CD4-positive, alpha-beta T cell treated with Interleukin-6 at 100 ng/mL for 8 hours (primary cell): ENCODE measurements at places on chromosomes 5 and 9.

DNA sequence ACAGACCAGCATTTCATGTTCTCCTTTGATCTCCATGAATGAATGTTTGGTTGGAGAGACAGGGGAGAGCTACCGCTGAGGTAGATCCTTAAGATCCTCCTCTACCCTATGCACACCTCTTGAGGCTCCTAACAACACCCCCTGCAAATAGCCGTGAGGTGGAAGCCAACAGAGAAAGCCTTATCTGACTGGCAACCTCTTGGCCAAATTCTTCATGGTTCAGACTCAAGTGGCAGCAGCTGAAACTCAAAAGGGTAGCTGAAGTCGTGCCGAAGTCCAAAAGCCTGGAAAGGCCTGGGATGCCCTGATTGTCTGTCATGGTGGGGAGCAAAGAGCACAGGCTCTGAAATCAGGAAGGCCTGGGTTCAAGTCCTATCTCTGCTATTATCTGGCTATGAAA, 184.9 kb downstream of the SEC61B start:
- DNase-seq: no peak

- DNase-seq: no peak
Measured at GRCh38 chr9:80292231-80292630, 720.5 kb downstream of the TLE4 start.

DNA sequence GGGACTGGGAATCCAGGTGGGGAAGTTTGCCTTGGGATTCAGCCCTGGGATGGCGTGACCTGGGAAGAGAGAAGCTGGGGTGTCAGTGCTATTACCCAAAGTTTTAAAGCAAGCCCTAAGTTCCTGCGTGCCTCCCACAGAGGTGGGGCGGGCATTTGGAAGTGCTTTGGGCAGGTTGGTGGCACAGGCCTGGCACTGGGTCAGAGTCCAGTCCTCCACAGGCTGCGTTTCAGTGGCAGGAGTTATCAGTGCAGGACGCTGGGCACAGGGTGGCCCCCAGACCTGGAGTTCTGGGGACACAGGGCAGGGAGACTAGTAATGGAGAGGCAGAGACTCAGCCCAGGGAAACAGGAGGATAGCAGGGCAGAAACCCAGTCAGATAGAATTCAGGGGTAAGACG, 147.2 kb downstream of the MAST4 start:
- no peak for DNase-seq

DNA sequence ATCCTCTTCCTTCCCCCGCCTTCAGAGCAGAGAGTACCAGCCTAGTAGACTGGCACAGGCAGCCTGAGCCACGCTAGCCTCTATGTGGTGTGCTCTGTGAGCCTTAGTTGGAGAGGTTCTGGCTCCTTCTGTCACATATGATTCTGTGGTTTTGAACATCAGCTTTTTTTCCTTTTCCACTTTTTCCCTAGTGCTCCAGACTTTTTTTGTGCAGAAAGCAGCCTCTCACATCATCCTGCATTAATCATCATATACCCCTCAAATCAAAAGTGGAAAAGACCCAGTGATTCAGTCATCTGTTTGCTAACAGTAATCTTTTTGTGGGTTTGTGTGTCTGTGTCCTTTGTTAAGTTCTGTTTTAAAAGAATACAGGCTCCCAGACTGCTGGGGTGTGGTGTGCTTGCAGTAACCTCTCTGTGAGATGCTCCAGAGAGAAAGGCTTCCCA, 663.9 kb upstream of the RGMB start:
- no peak for DNase-seq

DNA sequence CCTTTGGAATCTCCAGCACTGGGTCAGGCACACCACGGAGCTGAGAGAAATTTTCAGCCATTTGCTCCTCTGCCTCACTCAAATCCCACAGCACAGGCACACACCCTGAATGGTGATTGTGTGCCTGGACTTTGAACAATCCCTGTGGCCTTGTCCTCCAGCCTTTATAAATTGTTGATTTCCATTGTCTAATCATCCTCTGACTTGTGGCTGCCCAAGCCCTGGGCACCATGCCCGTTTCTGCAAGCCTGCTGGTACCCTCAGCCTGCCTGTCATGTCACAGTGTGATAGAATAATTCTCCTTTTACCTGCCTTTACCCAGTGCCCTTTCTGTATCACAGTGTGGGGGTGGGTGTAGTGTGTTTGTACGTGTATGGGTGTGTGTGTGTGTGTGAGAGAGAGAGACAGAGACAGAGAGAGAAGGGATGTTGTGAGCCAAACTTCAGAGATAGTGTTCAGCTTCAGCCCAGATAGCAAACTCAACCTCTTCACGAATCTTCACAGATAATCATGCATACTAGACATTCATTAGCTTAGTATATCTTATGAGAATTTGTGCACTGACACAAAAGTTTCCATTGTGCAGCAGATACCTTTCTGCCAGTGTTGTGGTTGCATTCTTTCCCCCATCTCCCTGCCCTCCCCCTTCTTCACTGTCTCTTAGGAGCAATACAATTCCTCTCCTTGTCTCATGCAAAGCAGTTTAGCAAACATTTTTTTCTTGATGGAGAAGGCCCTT, 27.8 kb upstream of the SLC44A1 start:
- DNase-seq: no peak

- peak; percentile 84 for DNase-seq
Measured at GRCh38 chr5:35830587-35830986, 26.1 kb upstream of the IL7R start.

DNA sequence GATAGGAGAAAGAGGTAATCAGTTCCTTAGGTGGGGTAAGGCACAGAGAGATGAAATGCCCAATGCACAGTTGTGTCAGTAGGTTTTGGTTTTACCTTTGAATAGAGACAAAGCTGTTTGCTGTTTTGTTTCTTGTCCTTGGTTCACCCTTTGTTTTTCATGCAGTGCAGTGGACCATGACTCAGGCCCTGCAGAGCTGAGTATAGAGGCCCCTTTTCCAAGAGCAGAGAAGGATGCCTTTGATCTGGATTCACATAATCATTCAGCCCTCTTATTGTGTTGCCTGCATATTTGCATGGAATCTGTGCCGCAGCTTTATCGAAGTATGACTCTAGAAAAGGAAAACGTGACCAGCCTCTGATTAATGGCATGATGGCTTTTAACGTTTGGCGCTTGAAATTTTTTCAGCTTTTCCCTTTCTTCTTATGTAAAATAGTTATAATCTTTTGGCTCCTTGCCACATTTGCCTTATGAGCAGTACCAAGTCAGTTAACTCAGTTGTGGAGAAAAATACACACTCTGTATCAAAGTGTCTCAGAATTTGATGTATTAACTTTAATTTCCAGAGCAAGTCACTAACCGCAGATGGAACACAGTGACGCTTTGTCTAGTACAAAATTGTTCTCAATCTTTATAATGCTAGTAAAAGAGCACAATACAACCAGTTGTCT, 197.6 kb downstream of the KDM4C start:
- DNase-seq: no peak

DNA sequence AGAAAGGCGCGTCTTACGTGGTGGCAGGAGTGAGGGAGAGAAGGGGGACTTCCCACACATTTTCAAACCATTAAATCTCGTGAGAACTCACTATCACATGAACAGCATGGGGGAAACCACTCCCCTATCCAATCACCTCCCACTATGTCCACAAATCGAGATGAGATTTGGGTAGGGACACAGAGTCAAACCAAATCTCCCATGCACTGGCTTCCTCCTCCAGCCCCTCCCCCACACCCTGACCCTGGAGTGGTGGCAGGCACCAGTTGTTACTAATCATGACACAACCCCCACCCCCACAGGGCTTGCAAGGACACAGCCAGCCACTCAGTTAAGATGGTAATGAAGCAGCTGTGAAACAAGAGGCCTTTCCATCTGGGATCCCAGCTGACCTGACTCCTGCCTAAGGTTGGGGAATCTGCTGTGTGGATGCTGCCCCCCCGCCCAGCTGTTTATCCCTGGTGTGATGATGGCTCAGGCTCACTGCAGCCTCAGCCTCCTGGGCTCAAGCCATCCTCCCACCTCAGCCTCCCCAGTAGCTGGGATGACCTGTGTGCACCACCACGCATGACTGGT, 57.1 kb upstream of the FUBP3 start:
- DNase-seq: no peak

- no peak for DNase-seq
Measured at GRCh38 chr5:74199436-74200210, 440.9 kb downstream of the ENC1 start.

- DNase-seq: no peak
Measured at GRCh38 chr5:42268630-42269029, 154.6 kb upstream of the GHR start.

- no peak for DNase-seq
Measured at GRCh38 chr5:118506217-118506852, 482.0 kb downstream of the DTWD2 start.

DNA sequence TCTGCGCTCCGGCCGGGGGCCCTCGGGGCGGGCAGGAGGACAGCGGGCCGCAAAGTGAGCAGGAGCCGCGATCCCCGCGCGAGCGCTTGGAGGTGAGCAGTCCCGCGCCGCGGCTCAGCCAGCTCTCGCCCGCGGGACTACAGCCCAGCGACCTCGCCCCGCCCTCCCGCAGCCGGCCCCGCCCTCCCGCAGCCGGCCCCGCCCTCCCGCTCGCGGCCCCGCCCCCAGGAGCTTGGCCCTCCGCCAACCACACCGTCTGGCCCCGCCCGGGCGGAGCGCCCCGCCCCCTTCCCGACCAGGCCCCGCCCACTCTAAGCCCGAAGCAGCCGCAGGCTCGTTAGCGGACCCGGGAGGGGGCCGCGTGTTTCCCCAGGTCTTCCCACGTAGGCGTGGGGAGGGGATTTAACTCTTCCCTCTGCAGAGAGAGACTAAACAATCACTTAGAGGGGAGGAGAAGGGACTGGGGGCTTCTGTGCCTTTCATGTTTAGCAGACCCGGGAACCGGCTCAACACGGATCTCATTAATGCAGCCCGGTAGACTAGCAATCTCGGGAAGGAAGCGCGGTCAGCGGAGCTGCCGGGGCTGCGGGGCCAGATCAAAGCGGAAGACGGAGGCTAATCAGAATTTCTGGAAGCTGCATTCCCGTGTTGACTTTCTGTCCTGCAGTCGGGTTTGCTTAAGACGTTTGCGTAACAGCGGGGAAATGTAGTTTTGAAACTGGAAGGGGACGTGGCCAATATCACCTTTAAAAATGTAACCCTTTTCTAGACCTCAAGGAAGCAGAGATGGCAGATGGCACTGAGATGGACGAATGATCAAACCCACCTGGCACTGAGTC, at the start of gene MYO10:
TSS of gene MYO10 (minus strand) at position 139 of the 839 bp plus-strand sequence. CDS start 480 bp downstream, outside the sequence.
- peak; percentile 21 for DNase-seq

- no peak for DNase-seq
Measured at GRCh38 chr9:2868883-2869282, 25.0 kb upstream of the PUM3 start.

- DNase-seq: no peak
Measured at GRCh38 chr5:17230808-17231525, 13.5 kb downstream of the BASP1 start.

GRCh38 chr5:9408964-9409363, 136.9 kb downstream of the SEMA5A start:
- DNase-seq: no peak

DNA sequence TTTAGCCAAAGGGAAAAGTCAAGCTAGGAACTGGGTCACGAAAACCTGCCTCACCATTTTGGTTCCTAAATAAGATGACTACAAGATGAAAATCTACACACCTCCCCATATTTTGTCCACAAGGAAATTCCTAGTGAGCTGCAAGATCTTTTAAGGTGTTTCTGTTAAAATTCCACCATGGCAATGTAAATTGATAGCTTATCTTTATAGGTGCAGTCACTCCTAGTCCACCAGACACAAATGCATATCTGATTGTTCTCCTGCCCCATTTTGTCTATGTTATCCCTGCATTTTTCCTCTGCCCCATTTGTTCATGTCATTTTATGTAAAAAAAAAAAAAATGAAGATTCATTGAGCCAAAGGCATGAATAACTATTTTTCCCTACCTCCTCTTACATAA, 41.1 kb upstream of the SELENOP start:
- DNase-seq: no peak

- no peak for DNase-seq
Measured at GRCh38 chr5:93608855-93609254, 25.8 kb downstream of the NR2F1 start.

DNA sequence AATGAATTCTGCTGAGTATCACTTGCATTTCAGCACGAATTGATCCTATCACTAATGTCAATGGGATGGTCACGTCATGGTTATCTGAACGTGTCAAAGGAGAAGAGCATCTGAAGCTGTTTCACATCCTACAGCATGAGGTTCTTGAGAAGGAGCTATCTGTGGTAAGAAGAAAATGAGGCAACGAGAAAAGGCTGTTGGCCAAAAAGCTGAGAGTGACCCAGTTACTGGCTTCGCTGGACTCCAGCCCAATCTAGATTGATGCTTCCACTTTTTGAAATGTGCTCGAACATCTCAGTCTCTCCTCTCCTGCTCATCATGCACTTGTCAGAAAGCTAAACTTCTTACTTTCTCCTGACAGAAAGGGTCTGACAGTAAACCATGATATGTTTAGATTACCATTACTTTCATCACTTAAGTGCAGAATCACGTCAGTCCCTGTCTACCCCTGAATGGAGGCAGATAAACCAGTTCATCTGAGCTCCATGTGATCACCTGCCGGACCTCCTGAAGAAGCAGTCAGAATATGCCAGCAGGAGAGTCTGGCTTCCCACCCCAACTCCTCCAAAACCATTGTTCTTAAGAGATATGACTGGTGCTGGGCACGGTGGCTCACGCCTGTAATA, 22.5 kb downstream of the MGAT1 start:
- DNase-seq: no peak

DNA sequence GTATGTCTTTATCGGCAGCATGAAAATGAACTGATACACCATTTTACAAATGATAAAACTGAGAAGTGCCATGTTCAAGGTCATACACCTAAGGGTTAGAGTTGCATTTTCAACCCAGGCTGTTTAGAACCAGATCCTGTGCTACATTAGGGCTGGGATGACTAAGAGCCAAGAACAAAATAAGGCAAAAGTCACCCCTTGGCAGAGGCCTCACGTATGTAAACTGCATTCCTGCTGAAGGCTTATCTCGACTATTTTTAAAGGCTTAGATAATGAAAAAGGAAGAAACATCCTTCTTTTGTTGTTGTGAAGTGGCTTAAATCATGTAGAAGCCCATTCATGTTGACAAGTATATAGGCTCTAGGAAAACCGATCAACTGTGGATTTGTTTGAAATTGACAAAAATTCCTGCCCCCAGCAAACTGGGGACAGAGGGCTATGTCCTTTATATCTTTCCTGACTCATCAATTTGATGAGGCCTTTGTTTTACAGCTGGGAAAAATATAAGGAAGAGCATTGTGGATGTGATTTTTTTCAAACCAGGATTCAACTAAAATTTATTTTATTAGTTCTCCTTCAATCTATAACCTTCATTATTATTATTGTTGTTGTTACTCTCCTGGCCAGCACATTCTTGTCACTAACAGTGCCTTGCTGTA, 196.5 kb downstream of the SNX18 start:
- no peak for DNase-seq

- no peak for DNase-seq
Measured at GRCh38 chr5:113232667-113233066, 202.1 kb downstream of the TSSK1B start.

- no peak for DNase-seq
Measured at GRCh38 chr9:102631559-102631958, 363.6 kb upstream of the CYLC2 start.

GRCh38 chr5:37847978-37848425, 8.2 kb upstream of the GDNF start:
- DNase-seq: no peak
